ENCODE measurements at places on chromosomes 11 and 22.

DNA sequence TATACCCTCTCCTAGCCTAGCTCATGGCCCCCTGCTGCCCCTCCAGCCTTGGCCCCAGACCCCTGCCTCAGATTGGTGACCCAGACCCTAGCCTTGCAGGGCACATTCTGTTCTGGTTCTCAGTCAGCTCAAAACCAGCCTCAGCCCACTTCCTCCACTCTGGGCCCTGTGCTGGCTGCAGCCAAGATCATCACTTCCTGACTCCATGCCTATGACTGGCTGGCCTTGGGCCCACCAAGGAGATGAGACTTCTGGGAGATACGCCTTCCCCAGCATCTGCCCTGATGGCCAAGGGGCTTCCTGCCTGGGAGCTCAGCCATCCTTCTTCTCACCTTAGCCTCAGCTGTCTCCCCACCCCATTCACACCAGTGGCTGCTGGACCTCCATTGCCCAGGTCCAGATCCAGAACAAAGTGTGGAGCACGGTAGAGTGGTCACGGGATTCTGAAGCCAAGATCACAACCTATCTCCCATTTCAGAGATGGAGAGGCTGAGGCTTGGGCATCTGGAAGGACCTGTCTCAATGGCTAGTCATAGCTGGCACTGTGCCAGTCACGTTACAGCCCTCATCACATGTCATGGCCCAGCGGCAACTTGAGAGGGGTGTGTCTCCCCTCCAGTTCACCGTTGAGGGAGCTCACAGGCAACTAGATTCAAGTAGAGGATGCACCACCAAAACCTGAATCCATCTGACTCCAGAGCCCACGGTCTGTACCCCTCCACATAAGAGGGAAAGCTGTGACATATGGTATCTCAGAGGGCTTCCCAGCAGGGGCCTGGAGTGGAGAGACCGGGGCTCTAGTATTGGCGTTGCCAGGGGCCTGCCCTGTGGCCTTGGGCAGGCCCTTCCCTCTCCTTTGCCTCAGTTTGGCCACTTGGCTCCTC lies 43.0 kb upstream of the KLHL35 start:
- no peaks in the 10 kb centered on the region for H3K4me1 ChIP-seq
- no peaks in the 10 kb centered on the region for H3K27me3 ChIP-seq
- H3K4me3 ChIP-seq, result no peak overlapping the region
- H3K27ac ChIP-seq, result no peak overlapping the region

DNA sequence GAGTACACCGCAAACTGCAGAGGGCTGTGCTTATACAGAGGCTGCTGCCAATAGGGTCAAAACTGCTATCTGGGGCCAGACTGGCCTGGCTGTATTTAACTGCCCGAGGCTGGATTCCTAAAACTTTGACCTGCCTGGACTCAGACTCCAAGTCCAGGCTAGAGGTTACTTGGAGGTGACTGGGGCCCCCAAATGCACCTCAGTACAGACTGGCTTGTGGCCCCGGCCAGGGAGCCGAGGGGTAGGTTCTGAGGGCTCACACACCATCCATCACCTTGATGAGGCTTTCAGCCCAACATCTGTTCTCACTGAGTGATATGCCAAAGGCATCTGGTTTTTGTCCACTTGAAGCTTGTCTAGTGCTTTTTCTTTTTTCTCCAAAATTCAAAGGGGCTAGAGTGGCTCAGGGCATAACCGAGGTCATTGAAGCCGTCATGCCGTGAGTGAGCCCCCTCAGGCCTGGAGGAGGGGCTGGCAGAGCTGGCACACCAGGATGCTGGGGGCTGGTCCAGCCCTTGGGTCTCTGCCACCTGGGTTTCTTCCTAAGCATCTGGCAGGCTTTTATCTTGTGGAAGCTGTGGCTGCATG lies 52.4 kb upstream of the TTLL12 start:
- H3K27ac ChIP-seq, result no peak overlapping the region
- H3K4me3 ChIP-seq, result no peak overlapping the region
- DNase-seq, result no peak
- no peaks in the 10 kb centered on the region for H3K27me3 ChIP-seq
- H3K4me1 ChIP-seq, result no peaks in the 10 kb centered on the region

- H3K4me3 ChIP-seq, result peak within 1 kb of the TSS; percentile 46
- DNase-seq, result peak; percentile 93
- peaks cover 50% of the 10 kb centered on the region for H3K4me1 ChIP-seq
- H3K36me3 ChIP-seq, result no peaks in the 10 kb centered on the region
Measured at GRCh38 chr22:31080848-31081649, at the start of gene SMTN. TSS of gene SMTN (plus strand) at chr22:31081318. CDS start at chr22:31083259, 1,941 bp downstream.

DNA sequence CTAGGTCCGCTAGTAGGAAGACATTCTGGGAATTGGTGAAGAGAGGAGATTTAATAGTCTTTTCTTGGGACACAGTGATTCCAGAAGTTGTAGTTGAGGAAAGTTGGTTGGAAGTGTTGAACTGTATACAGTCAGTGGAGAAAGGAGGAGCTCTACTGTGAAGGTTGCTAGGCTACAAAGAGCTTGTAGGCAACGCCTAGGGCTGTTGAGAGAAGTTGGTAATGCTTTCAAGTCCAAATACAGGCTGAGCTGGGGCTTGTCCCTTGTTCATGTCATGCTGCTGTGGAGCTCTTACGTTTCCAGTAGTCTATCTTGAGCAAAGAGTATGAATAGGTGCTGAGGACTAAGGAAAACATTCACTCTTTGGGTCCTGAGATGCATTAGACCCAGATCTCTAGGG lies 1.1 kb downstream of the TBCEL start:
- DNase-seq, result peak; percentile 20
- peak overlapping the region; percentile 68 for H3K4me3 ChIP-seq
- H3K27me3 ChIP-seq, result no peaks in the 10 kb centered on the region
- H3K4me1 ChIP-seq, result peaks cover 17% of the 10 kb centered on the region

- no peaks in the 10 kb centered on the region for H3K4me1 ChIP-seq
- H3K4me3 ChIP-seq, result no peak overlapping the region
- H3K36me3 ChIP-seq, result no peaks in the 10 kb centered on the region
- no peak overlapping the region for H3K27ac ChIP-seq
- H3K27me3 ChIP-seq, result no peaks in the 10 kb centered on the region
- no peak for DNase-seq
Measured at GRCh38 chr11:11583801-11584529, 37.8 kb downstream of the GALNT18 start.

DNA sequence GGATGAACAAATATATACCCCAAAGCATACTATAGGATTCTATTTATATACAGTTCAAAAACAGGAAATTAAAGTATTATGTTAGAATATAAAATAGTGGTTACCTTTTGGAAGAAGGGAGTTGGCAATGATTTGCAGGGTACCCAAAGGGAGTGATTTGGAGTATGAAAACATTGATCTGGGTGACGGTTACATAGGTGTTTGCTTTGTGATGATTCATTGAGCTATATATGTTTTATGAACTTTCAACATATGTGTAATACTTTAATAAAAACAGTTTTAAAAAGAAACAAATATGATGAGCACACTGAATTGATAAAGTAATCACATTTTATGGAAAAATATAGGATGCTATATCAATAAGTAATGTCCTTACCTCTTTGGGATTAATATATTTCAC lies 36.0 kb downstream of the C11orf65 start:
- no peak overlapping the region for H3K27ac ChIP-seq
- no peak for DNase-seq
- H3K4me1 ChIP-seq, result no peaks in the 10 kb centered on the region
- no peaks in the 10 kb centered on the region for H3K27me3 ChIP-seq

- no peak for DNase-seq
- H3K36me3 ChIP-seq, result no peaks in the 10 kb centered on the region
- H3K4me1 ChIP-seq, result no peaks in the 10 kb centered on the region
Measured at GRCh38 chr11:118673361-118674081, 5.9 kb downstream of the TREH start.

GRCh38 chr11:105612771-105613170 lies 2.9 kb downstream of the GRIA4 start:
- H3K27me3 ChIP-seq, result peaks cover 20% of the 10 kb centered on the region
- no peak for DNase-seq
- H3K4me1 ChIP-seq, result no peaks in the 10 kb centered on the region
